ENCODE measurements at places on chromosomes 5 and 9. TPM values are rescaled to one million over a fixed set of nuclear protein-coding genes. Genes with fewer than 3 reads are reported as not detected.

CARD9 gene
- total RNA-seq: 1.2 TPM

GRCh38 chr5:131364507-131365050 is 100.7 kb downstream of the CDC42SE2 start:
- no peak for DNase-seq

DNA sequence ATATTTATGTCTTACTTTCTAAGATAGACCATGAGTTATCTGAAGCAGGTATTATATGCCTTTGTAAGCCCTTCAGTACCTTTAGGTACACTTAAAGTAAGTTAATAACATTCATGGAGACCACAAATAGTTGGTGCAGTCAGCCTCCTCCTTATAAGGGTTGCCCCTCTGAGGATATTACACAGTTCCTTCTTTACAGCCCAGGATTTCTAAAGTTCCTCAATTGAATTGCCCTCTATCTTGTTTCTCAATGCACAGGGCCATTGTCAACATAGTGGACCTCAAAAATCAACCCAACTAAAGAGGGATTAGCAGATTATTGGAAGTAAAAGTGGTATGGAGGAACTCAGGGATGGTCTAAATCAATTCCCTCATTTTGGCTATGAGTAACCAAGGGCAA is 50.3 kb downstream of the HMHB1 start:
- DNase-seq: no peak

GRCh38 chr9:35822926-35823325 is 5.6 kb downstream of the FAM221B start:
- no peak for DNase-seq

GRCh38 chr5:135596157-135596763 is 17.5 kb upstream of the CXCL14 start:
- no peak for DNase-seq

DNA sequence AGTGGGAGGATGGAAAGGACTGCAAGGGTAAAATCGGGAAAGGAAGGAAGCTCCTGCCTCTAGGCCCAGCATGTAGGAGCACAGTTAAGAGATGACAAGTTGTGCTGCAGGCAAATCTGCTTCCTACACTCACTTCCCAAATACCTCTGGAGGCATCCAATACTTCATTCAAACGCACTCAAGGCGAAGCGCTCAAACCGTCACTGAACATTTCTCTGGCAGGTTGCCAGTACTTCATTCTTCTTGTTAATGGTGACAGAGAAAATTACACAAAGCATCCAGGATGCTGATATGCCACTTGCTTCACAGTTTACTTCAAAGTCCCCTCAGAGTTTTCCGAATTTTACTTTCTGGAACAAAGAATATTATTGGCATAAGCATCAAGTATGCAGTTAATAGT is 59.8 kb downstream of the NREP start:
- DNase-seq: no peak

- no peak for DNase-seq
These were observed 130.5 kb downstream of the ST8SIA4 start for GRCh38 chr5:100772548-100772947.

DNA sequence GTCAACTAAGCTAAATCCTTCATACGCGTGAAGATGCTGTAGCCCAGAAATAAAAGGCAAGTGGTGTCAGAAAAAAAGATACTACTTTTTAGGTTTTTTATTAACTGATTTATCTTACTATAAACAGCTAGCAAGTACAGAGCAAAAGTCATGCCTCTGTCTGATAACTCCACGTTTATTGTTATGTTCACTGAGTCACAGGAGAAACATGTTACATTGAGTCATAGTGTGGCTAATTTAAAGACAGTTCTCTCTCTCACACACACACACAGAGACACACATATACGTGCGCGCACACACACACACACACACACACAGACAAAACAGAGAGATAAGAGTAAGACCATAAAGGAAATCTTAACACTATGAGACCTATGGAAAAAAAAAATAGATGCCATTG is 770.0 kb upstream of the CDH10 start:
- DNase-seq: no peak

All from HCT116 (cell line).